CD4-positive, alpha-beta T cell treated with Interleukin-15 for 1 hour (primary cell): ENCODE measurements at places on chromosomes 2 and 18.

GRCh38 chr2:174013315-174013751 is 48.2 kb upstream of the SP3 start:
- DNase-seq, result no peak

DNA sequence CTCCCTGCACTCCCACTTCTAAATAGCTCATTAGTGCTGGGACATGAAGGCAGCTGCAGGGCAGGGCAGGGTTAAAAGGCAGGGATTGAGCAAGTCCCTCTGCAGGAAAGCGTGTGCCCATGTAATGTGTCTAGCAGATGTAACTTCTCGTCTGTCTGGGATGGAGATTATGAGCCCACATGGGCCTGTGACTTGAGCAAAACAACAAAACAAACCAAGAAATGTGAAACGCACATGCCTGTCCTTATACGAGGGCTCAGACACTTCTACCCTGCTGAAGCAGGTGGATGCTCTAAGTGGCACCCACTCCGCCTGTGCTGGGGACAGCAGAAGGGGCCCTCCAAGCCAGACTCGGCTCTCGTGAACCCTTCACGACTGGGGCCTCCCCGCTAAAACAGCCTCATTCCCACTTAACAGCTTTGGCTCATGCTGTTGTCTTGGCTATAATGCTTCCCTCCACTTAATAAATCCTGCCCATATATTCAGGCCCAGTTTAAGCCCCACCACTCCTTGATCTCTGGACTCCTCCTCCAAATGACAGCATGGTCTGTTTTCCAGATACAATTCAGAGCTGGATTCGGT is 40.9 kb downstream of the TMEM247 start:
- DNase-seq, result no peak

- DNase-seq, result no peak
Observed at GRCh38 chr2:176521878-176522670, 252.8 kb downstream of the MTX2 start.

DNA sequence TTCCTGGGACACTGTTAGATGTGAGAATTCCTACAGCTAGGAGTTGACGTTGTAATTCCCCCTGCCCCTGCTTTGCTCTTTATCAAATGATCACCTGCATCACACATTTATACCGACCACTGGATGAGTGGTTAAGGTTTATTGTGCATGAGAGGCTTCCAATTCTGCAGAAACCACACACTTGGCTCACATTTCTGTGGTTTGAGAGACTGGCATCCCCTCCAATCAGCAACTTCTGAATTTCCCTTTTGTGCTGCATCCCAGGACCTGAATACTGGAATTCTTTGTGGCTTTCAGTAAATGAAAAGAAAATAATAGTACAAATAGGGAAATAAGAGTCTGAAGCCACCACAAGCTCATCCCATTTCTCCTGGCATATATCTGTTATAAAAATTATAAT is 628.7 kb upstream of the PIK3C3 start:
- DNase-seq, result no peak

GRCh38 chr2:145184741-145185651 is 665.1 kb upstream of the ZEB2 start:
- no peak for DNase-seq
